Fibroblast of mammary gland (primary cell): ENCODE measurements at places on chromosomes 1 and 21.

- DNase-seq = no peak
Measured at GRCh38 chr1:154777781-154778180, 92.3 kb downstream of the KCNN3 start.

- peak; percentile 55 for DNase-seq
Measured at GRCh38 chr1:150567341-150567716, 12.1 kb downstream of the MCL1 start.

DNA sequence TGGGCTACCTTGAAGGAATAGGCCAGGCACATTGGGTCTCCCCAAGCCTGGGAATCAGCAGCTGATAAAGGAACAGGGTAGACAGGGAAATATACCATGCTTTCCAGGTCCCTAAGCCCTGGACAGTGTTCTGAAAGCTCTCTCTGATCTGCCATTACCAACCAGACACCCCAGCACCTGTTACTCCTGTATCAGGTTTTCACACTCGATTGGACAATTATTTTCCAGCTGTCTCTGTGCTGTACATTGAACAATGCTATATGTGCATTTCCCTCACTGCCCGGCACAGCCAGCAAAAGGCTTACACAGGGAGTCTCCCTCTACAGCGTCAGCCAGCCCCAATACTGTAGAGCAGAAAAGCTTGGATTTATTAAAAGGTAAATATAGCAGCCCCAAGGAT lies 4.7 kb downstream of the CFAP45 start:
- DNase-seq = no peak

DNA sequence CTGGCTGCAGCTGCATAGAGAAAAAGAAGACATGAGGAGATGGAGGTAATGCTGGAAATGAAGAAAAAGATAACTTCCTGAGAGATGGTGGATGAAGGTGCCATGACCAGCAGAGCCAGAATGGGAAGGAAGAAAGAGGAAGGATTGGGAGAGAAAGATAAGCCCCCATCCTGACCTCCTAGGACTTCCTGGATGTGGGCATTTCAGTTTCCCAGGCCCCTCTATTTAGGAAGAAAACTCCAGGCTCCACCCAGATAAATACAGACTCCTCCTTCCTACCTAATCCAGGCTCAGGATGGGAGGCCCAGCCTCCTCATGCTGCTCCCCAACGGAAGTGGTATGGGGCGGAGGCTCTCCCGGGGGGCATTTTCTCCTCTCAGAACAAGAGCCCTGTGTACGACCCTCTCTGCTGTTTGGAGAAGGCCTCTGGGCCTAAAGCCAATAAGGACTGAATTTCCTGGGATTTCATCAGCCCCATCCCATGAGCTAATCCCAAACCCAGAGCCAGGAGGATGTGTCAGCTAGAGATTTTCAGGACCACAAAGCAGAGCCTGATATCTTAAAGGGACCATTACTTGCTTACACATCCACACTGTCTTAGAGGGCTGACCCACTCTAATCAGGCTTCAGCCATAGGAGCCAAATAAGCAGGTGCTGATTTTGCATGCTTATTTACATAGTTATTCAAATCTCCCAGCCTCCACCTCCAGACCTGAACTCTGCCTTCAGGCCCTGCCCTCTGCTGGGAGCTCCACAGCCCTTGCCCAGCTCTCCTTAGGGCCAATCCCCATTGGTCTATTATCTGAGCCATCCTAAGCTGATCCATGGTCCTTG lies 5.1 kb upstream of the ARHGEF2 start:
- peak; percentile 99 for DNase-seq

- no peak for DNase-seq
Measured at GRCh38 chr1:119790451-119791198, 20.6 kb downstream of the REG4 start.

DNA sequence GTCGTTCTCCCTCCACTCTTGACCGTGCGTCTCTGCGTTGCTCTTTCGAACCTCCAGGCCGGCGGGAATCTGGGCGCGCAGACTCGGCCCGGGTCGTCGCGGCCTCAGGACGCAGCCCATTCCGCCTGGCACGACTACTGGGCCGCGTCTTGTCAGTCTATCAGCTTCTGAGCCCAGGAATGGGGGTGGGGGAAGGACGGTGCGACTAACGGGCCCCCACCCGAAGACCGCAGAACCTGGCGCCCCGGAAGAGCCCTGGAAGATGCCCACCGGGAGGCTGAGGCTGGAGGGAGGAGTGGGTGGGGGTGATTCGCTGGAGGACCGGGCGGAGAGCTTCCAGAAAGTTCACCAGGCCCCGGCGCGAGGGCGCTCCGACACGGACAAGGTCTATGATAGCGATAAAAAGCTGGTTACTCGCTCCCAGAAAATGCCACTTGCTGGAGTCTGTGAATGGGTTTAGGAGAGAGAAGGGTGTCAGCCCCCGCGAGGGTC lies 1.7 kb upstream of the DMRTA2 start:
- DNase-seq = no peak

GRCh38 chr1:155884982-155885381 lies 25.6 kb downstream of the SYT11 start:
- DNase-seq = no peak

- peak; percentile 66 for DNase-seq
Measured at GRCh38 chr1:184691719-184692324, 62.8 kb downstream of the EDEM3 start.

DNA sequence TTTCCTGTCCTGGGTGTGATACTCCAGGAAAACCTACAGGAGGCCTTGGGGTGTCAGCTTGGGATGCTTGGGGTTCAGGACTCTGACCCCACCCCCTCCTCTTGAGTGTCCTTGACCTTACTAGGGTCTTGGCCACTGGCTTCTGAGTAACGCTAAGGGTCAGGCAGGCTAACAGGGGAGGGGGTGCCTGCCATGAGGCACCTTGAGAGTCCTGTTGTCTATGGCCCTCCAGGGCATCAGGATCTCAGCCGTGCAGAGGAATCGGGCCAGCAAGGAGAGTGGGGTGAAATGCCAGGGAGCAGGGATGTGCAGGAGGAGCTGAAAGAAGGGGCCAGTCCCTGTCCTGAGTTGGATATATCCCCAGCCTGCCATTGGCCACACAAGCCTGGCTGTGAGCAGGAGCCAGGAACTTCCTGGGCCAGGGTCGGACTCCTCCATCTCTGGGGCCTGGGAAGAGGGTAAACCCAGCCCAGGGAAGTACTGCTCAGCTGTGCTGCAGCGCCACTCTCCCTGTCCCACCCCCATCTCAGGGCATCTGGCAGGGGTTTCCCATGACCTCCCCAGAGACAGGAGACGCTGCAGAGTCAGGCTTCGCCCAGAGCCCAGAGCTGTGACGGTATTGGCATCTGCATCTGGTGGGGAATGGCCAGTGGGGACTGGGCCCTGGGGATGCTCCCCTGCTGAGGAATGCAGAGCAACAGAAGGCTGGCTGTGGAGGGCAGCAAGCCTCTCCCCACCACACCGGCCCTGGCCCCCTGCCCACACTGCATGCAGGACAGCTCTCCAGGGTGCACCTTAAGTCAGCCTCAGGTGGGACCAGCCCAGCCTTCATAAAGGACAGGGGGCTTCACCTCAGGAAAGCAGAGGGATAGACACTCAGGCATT lies 6.3 kb downstream of the KIF21B start:
- DNase-seq = no peak

- DNase-seq = no peak
Measured at GRCh38 chr1:1331068-1331965, at the start of gene TAS1R3. Gene TAS1R3 (plus strand): TSS chr1:1331280. CDS start chr1:1331346, 66 bp downstream.

DNA sequence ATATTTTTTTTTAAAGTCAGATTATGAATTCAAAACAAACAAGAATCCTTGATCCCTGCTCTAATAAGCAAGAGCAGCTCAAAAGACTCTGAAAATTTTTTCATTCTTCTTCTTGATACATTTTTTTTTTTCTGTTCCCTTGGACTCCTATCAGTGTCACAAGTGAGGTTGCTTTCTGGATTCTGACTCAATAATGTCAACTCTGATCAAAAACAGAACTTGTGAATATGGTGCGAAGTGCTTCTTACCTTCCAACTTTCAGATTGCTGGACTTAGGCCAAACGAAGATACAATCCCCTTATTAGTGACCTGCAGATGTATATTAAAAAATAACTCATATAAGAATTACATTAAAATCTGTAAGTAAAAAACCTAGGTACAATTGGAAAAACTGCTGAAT lies 136.1 kb downstream of the GPATCH2 start:
- DNase-seq = no peak

DNA sequence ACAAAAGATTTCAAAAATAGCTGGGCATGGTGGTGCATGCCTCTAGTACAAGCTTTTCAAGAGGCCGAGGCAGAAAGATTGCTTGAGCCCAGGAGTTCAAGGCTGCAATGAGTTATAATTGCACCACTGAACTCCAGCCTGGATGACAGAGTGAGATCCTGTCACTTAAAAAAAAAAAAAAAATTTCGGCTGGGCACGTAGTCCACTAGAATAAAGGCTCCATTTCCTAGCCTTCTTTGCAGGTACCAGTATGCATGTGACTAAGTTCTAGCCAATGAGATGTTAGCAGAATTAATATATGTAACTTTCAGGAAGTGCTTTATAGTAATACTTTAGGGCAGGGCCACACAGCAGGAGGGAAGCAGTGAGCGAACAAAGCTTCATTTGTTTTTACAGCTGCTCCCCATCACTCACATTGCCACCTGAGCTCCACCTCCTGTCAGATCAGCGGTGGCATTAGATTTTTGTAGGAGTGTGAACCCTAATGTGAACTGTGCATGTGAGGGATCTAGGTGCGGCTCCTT lies 28.8 kb upstream of the SYDE2 start:
- DNase-seq = no peak

DNA sequence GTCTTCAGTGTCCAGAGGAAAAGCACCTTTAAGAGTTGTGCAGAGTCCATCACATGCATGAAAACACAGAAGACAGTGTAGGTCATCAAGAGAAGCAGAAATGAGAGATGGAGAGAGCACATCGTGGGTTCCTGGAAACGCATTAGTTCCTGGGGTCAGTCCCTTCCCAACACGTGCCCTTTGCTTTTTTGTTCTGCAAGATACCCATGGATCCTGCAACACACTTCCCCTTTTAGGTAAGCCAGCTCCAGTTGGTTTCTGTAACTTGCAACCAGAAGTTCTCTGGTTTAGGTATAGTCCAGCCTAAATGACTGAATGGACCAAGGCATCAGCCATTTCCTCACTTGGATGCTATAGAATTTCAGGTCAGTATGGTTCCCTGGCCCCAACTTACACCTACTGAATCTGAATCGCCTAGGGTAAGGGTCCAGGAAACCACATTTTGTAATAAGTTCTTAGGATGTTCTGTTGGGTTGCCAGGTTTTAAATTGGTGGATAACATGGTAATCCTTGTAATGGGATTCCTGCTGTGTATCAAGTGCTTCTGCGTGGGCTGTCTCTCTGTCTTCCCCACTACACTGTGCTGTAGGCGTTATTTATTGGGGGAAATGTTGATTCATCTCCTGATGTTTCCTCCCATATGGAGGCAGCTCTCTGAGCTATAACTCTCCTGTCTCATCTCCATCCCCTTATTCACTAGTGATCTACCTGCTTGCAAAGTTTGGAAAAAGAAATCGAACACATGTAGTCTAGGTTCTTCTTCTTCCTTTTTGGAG lies 230.6 kb downstream of the TNR start:
- no peak for DNase-seq

- DNase-seq = no peak
Measured at GRCh38 chr1:208009303-208009702, 98.4 kb upstream of the CD34 start.

DNA sequence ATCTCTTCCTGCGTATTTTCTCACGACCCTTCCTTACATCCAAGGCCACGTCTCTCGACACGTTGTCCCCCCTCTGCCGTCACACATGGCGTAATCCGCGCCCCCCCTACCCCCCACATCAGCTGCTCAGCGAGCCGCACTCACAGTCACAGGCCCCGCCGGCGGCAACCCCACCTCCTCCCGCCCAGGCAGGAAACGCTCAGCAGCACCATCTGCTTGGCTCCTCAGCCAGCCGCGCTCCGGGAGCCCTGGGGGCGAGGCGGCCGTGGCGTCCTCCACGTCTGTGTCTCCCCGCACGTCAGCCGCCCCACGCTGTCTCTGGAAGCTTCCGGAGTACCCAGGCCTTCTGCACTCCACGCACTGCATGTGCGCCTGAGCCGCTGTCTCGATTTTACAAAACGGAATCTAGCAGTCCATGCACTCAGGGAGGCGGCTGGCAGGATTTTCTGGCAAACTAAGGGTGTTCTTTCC lies 64.6 kb downstream of the SIK1 start:
- DNase-seq = peak; percentile 66

GRCh38 chr1:5995871-5996630 lies 3.8 kb upstream of the NPHP4 start:
- DNase-seq = no peak

GRCh38 chr1:155950829-155951228 lies 9.4 kb downstream of the RXFP4 start:
- no peak for DNase-seq

GRCh38 chr1:206582537-206582936 lies 29.7 kb downstream of the EIF2D start:
- DNase-seq = no peak

- DNase-seq = peak; percentile 37
Measured at GRCh38 chr1:114585231-114585630, 3.8 kb upstream of the BCAS2 start.

- DNase-seq = peak; percentile 85
Measured at GRCh38 chr1:173341307-173341706, 134.2 kb upstream of the TNFSF4 start.

DNA sequence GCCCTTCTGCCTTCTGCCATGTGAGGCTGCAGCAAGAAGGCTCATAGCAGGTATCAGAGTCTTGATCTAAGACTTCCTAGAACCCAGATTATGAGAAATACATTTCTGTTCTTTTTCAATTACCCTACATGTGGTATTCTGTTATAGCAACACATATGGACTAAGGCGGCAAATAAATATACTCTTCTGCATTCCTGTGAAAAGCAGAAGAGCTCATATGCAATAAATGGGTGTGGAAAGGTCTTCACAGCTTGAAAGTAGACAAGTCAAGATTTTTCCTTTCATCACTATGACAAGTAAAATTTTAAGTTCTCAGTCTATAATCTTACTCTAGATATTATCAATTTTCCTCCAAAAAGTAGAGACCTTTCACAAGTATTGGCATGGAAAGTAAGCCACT lies 36.6 kb downstream of the TNFSF18 start:
- no peak for DNase-seq

GRCh38 chr1:41650028-41650880 lies 165.8 kb upstream of the EDN2 start:
- DNase-seq = peak; percentile 22

DNA sequence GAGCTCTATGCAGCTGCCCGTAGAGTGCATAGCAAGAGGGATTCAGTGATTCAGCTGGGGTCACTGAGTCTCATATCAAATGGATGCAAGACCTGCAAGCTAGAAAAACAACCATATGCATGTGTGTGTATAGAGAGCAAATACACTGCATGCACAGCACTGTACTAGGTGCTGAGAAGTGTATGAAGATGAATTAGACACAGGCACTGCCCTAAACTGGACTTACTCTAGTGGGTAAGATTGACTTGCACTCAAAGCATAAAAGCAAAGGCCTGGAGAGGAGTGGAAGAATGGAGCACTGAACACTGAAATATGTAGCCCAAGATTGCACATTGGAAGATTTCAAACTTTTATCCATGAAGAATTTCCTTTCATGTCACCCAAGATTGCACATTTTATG lies 5.5 kb upstream of the GBP1 start:
- no peak for DNase-seq

DNA sequence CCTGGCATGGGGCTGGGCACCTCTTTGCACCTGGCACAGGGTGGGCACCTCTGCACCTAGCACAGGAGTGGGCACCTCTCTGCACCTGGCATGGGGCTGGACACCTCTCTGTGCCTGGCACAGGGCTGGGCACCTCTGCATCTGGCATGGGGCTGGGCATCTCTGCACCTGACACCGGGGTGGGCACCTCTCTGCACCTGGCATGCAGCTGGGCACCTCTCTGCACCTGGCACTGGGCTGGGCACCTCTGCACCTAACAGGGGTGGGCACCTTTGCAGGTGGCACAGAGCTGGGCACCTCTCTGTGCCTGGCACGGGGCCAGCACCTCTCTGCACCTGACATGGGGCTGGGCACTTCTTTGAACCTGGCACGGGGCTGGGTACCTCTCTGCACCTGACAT lies 29.4 kb upstream of the CCDC27 start:
- no peak for DNase-seq
